Stimulated activated CD4-positive, alpha-beta T cell treated with anti-CD3 and anti-CD28 coated beads, Interleukin-12 subunit alpha, Interleukin-12 subunit beta, amount 100 ng/mL, for 4 hours (primary cell): ENCODE measurements at places on chromosomes 3 and 15.

GRCh38 chr15:87322265-87322664 lies 934.3 kb downstream of the NTRK3 start:
- no peak for DNase-seq

DNA sequence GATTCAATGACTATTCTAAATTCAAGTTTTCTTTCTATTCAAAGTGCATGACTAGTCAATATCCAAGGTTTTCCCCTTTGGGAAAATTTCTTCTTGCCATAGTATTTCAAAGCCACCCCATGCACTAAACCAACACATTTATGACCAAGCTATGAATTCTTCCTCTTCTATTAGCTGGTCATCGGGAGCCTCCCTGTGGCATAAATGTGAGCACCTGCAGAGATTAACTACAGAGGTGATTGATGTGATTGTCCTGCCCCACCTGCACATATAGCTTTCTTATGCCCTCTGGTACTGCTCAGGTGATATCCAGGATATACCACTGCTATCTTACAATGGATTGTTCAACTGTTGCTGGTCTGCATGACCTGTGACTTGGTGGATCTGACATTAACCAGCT lies 694.9 kb downstream of the ZBBX start:
- DNase-seq: no peak

DNA sequence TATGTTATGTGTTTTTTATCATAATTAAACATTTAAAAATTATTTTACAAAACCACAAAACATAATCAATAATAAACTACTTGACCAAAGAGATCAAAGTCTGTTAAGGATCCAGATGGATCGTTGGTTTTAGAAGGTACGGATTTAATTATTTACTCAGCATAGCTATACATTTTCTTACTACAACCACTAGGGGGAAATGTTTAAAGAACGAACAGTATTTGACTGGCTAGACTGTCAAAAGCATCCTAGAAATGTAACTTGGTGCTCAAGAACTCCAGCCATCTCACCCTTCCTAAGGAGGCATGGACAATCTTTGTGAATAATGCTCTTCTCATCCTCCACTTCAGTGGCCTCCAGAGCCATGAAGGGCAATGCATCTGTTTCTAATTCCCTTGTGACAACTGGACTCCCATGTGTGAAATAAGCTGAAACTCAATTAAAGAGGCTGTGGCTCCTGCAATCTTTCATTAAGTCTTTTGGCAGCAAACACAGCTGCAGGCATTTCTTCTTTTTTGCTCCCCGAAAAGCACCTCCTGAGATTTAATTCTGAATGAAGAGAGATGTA lies 94.7 kb upstream of the TUSC7 start:
- no peak for DNase-seq

DNA sequence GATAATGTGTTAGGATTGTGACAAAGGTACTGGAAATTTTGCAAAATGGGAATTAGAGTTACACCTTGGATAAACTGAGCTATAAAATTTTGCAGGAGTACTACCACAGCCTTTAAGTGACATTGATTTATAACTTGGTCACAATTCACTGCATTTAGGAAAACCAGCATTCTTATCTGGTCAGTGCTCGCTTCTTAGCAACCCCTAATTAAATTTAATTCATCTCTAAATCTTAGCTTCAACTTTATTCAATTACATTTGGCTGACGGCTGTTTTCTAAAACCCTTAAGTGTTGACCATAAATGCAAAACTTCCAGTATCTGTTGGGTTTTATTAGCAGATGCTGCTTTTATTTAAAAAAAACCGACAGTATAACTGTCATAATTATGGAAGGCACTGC lies 31.3 kb downstream of the TFRC start:
- no peak for DNase-seq

DNA sequence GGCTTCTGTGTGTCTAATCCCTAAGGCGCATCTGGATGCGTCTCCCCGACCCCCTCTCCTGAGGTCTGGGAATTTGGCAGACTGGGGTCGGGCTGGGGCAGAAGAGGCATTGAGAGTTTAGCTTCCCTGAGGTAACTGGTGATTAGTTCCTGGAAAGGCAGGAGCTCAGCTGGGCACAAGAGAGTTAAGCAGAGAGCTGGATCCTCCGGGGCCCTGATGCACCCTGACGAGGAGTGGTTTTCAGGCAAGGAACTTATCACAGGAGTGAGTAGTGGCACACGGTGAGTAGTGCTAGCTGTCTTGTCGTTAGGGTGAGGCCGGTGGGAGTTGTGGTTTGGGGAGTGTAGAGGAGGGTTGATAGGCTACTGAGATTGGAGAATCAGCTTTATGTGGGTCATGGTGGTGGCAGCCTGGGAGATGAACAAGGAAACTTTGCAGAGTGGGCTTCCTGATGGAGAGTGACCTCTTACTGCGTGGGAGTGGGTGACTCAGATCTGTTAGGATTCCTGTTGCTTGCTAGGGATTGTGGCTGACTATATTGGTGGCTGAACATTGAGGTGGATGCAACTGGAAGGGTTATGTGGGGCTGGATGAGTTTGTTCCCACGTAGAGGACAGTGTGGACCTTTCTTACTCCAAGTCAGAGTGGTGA lies 897 bp downstream of the RAD54L2 start:
- DNase-seq: peak; percentile 19

DNA sequence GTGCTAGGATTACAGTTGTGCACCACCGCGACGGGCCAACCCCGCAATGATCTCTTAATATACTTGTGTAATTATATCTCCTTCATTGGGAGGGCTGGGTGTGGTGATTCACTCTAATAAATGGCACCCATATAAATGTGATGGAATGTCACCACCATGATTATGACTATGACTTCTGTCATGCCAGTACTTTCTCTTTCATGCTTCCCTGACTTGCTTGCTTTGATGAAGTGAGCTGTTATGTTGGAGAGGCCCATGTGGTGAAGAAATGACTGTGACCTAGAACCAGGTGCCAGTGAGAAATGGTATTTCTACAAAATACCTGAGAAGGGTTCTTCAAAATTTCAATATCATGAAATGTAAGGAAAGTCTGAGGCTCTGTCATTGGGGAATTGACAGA lies 24.4 kb upstream of the TP63 start:
- no peak for DNase-seq

DNA sequence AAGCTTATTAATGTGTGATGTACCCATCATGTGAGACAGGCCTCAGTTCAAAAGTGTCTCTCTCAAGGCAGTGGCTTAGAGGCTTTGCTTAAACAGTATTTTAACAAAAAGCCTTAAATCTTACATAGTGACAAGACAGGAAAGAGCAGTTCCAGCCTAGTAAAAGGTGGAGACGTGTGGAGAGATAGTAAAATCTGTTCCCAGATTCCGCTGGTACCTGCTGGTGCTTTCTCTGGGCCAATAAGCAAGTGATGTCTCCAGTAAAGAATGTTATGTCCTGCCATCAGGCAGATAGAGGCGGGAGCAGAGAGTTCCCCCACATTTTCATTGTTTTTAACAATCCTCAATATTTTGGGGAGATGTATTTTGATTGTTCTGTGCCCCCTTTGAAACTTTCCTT lies 135.0 kb downstream of the VPS8 start:
- DNase-seq: no peak

DNA sequence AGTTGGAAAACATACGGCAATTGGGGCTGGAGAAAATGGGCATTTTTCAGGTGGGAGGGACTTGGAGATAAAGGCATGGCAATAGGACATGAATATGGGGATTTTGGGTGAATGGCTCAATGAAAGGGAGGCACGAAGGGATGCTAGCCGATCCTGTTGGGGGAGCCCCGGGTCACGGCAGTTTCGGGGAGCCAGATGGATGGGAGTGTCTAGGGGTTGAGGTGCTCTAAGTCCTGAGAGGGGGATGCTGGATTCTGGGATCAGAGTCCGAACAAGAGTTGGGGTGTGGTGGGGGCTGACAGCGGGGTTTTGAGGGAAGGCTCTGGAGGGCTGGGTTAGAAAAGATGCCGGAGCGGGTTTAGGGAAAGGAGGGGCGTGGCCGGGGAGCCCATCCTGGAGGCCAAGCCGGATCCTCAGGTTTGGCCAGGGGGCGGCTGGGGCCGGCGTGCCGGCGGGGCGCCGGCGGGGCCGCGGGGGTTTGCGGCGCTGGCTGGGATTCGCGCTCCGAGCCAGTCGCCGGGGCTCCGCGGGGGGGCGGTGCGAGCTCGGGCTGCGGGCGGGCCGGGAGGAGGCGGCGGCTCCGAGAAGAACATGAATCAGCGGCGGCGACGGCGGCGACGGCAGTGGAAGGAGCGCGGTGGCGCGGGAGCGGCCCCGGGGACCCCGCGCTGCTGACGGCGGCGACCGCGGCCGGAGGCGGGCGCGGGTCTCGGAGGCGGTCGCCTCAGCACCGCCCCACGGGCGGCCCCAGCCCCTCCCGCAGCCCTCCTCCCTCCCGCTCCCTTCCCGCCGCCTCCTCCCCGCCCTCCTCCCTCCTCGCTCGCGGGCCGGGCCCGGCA lies at the start of gene TYRO3:
TSS of gene TYRO3 (plus strand) at position 813 of the 839 bp plus-strand sequence. CDS start 46 bp downstream, outside the sequence.
- DNase-seq: peak; percentile 74

DNA sequence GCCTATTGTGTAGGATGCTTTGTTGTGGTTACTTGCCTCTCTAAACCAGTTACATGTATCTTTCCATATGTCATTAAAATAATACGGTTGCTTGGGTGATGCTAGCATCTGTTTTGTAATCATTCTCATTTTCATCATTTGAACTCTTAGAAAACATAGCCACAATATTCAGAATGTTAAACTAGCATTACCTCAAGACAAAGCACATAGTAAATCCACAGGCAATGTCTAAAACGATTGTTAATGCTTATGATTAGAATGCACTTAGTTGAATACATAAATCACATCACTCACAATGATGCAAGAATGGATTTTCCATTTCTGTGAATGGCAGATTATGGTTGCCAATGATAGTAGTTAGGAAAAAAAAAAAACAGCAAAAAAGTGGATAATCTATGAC lies 110.0 kb upstream of the NAALADL2 start:
- no peak for DNase-seq

DNA sequence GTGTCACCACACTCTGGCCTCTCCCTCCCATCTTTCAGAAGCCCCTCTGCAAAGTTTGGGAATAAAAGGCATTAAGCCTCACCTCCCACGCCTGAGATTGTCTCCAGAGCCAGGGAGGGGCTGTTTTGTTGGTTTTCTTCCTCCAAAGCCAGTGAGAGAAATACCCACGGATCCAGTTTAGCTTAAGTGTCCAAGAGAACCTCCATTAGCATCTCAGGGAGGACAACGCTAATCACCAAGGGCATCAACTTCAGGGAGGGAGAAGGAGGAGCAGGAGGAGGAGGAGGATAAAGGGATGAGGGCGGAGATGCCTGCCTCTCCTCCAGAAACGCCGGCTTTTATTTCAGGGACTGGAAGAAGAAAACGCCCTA lies 101.6 kb downstream of the SRGAP3 start:
- no peak for DNase-seq

- no peak for DNase-seq
Observed at GRCh38 chr15:76056931-76057330, 2.9 kb upstream of the TMEM266 start.

DNA sequence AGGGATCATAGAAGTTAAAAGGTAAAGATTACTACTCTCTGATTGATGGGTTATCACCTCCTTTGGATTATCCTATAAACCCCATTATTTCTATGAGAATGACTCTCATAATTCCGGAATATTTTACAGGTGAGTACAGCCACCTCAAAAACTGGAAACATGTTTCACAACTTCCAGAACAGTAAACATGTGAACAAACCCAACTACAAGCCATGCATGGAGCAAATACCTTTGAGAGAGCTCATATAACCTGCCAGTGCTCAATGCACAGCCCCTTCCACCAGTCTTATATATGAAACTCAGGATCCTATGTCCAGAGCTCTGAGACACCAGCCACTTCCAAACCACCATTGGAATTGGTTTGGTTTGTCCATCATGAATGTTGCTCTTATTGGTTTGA lies 208.0 kb downstream of the MECOM start:
- no peak for DNase-seq

- no peak for DNase-seq
Observed at GRCh38 chr15:68213991-68214837, 9.1 kb upstream of the CALML4 start.

DNA sequence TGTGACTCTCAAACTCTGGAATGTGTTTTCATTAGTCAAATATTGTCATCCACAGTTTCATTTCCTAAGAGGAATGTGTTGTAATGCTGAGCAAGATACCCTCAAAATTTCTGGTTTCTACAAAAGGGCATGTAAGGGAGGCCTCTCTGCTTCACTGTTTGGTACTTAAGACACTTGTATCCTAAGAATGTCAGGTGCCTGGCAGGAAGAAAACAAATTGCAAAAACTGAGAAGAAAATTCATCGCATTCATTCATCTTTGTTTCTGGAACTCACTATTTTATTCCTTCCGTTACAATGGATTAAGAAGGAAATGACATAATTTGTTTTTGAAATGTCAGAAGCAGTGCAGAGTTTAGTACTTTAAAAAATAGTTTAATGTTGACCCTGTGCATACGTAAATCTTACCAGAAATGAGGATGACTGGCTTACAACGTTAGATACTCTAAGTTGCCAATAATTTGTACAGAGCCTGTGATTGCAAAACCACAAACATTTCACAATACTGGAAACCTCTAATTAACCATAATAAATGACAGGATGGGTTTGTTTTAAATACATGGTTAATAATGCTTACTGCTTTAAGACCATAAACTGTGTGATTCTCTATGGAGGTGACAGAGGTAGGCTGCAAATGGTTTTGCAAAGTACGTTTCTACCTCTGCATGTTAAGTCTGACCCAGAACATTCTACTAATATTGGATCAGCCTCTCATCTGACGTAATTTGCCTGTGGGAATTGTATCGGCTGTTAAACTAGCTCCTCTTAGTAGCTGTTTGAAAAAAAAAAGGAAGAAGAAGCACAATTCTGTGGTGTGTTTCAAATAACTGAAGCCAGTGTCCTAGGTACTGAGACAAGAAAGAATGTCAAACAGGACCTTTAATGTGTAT lies 477.8 kb downstream of the RBMS3 start:
- DNase-seq: no peak

GRCh38 chr3:4503050-4503449 lies 9.9 kb downstream of the ITPR1 start:
- no peak for DNase-seq

- DNase-seq: no peak
Observed at GRCh38 chr15:84608707-84609284, 8.0 kb downstream of the ZSCAN2 start.

DNA sequence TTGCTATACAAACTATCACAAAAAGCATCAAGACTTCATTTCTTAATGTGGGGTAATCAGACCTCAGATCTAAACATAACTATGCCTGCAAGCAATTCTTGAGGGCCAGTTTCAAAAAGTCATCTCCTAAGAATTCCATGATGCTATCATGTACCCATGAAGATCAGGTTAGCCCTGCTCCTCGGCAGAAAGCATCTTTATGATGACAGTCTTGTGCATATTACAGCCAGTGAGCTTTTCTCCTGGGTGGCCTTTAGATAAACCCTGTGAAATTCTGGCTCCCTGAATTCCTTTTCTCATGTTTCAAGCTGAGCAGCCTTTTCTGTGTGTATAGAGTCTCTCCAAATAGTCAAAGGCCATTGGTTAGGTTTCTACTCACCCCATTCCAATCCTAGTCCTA lies 201.9 kb upstream of the MCTP2 start:
- no peak for DNase-seq

- no peak for DNase-seq
Observed at GRCh38 chr3:85821130-85821756, 862.5 kb downstream of the CADM2 start.
